ENCODE measurements at places on chromosomes 5 and 9. TPM values are rescaled to one million over a fixed set of nuclear protein-coding genes. Genes with fewer than 3 reads are reported as not detected.

DNA sequence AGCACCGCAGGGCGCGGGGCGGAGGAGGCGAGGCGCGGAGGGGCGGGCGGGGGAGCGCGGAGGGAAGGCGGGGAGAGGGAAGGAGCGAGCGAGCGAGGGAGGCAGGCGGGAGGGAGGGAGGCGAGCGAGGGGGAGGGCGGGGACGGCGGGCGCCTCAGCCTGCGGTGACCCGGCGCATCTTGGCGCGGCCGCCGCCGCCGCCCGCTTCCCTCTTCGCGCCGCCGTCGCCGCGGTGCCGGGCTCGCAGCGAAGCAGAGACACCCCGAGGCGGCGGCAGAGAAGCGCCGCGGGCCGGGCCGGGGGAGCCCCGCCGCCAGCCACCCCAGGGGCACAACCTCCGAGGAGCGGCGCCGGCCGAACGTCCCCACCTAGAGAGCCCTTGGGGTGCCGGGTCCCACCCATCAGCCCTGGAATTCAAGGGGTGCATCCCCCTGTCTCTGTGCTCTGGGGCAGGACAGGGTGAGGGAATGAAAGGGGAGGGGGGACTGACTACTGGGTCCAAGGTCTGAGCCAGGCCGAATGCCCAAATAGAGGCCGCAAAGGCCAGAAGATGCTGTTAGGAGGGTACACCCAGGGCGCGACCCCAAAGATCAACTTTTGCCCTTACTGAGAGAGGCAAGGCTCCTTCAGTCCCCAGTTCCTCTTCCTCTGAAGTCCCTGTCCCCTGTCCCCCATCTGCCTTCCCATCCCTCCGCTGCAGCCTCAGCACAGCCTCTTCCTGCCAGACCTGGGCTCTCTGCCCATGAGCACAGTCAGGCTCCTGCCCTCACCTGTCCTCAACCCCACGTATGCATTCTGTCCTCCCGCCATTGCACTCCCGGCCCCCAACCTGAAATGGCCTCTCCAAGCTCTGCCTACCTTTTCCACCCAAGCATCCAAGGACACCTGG is at the start of gene ADAMTS2:
Gene ADAMTS2, minus strand, starts transcription at position 29 of the 889 bp plus-strand sequence. CDS start 133 bp downstream, outside the sequence.
- no peak for DNase-seq

DNA sequence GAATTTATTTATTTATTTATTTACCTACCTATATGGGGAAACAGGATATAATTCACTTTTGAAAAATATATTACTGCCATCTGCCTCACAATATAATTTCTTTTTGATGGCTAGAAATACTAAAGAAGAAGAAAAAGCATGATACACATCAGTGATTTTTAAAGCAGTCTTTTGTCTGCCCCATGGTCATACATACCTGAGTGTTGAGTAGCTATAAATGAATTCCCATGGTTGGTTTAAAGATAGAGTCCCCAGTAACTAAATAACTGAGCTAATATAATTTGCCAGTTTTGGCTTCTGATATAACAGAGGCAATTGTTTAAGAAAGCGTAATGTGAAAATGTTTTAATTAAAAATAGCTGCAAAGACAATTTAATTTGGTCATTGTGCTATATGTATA is 447.8 kb downstream of the PDE4D start:
- no peak for DNase-seq

The CCIN gene
- total RNA-seq = not detected

GRCh38 chr9:131098391-131099101 is 2.2 kb downstream of the AIF1L start:
- no peak for DNase-seq

The SREK1 gene
- 123 TPM for total RNA-seq

DNA sequence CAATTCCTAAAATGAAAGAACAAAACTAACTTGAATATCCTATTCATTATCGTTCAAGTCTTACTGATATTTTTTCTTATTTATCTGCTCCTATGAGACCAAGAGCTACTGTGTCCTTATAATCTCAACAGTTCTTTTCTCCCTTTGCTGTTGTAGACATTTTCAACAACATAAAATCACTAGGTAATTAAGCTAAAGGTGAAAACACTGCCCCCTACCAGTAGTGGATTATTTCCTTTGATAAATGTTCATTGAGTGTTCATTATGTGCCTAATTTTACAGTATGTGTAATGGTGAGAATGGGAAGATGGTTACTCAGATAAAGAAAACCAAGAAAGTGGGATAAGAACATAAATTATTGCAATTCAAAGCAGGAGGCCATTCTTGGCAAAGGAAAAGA is 41.4 kb upstream of the PAPPA start:
- no peak for DNase-seq

The GTF2H2 gene
- 49.1 TPM for total RNA-seq

The KCNIP1 gene
- 18.2 TPM for total RNA-seq

The FBXO4 gene
- total RNA-seq = 5.1 TPM

The PCDHB4 gene
- total RNA-seq = 4.4 TPM

- no peak for DNase-seq
Measured at GRCh38 chr5:94024620-94025019, 283.2 kb upstream of the POU5F2 start.

The GMCL2 gene
- total RNA-seq = not detected

The SPATA31C1 gene
- not detected for total RNA-seq

GRCh38 chr5:117054911-117055310 is 480.3 kb upstream of the SEMA6A start:
- no peak for DNase-seq

- no peak for DNase-seq
Measured at GRCh38 chr9:95103281-95103771, 214.2 kb downstream of the FANCC start.

DNA sequence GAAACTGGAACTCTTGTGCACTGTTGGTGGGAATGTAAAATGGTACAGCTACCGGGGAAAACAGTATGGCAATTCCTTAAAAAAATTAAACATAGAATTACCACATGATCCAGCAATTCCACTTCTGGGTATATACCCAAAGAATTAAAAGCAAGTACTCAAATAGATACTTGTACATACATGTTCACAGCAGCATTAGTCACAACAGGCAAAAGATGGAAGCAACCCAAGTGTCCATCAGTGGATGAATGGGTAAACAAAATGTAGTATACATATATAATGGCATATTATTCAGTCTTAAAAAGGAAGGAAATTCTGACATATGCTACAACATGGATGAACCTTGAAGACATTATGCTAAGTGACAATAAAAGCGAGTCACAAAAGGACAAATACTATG is 7.4 kb upstream of the SLC22A5 start:
- DNase-seq = no peak

The TMOD1 gene
- total RNA-seq = 10.1 TPM

GRCh38 chr9:131043087-131043486 is 34.1 kb downstream of the LAMC3 start:
- DNase-seq = no peak

DNA sequence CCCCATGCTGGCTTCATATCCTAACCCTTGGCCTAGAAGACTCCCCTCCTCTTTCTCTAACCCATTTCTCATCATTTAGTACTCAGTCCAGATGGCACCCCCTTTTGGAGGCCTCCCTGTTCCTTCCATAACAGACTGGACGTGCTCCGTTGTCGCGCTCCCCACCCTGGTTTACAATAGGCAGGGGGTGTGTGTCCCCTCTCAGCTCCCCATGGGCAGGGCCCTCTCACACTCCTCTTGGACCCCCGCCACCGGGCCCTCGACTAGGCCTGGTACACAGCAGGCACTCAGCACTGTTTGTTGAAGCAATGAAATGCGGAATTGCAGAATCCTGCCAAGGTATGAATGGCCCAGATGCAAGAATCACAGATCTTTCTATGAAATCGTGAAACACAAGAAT is 227.4 kb downstream of the FSTL4 start:
- no peak for DNase-seq

- no peak for DNase-seq
Measured at GRCh38 chr9:121825031-121825691, 173.7 kb downstream of the DAB2IP start.

The TUSC1 gene
- total RNA-seq = 0.53 TPM

GRCh38 chr5:10195301-10195700 is 54.4 kb downstream of the ATPSCKMT start:
- DNase-seq = no peak

The RNF183 gene
- total RNA-seq = 0.44 TPM

The SLC6A19 gene
- 2.6 TPM for total RNA-seq

GRCh38 chr9:134225186-134225585 is 60.8 kb upstream of the RNU6ATAC start:
- DNase-seq = no peak

The UBE2QL1 gene
- total RNA-seq = 2.5 TPM

The PHF24 gene
- total RNA-seq = 0.29 TPM

The GRIA1 gene
- total RNA-seq = not detected

DNA sequence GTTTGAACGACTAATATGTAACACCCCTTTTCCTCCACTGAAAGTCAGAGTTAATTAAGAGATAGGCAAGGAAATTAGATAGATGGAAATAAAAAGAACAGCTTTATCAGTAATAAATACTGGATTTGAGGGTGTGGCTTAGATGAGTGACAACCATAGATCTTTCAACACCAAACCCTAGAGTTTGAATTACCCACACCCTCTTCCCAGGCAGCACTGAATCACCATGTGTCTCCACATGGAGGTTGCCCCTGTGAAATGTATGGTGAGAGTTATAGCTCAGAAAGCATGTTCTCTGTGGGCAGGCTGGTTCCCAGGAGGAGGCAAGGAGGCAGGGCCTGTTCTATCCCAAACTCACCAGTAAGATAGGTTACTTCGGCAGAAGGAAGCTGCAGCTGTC is 69.7 kb downstream of the TMEM174 start:
- DNase-seq = no peak

GRCh38 chr5:178392931-178393394 is 160.4 kb upstream of the PHYKPL start:
- DNase-seq = no peak

GRCh38 chr5:34849253-34849652 is 10.3 kb downstream of the TTC23L start:
- no peak for DNase-seq

DNA sequence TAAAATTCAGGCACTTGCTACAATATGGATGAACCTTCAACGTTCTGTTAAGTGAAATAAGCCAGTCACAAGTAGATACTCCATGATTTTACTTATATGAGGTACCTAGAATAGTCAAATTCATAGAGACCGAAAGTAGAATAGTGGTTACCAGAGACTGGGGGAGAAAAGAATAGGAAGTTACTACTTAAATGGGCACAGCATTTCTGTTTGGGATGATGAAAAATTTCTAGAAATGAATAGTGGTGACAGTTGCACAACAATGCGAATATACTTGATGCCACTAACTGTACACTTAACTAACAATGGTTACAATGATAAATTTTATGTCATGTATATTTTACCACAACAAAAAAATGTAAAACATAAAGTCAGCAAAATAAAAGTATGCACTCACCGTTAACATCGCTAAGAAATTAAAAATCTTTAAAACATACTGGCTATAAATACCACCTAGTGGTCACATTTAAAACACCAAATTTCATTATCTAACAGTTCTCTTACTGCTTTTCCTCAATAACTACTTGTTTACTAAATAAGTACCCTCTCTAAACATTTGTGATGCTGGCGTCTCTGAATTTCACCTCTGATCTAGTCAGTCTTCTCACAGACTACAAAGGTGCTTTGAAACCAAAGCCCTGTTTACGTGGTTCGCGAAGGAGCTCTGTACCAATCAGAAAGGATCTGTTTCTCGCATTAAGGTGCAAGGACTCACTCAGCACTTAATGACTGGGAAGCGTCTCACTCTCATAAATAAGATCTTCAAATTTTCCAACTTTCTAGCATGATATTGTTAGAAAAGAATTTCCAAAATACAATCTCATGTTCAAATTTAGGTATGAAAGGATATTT is 22.7 kb downstream of the KIF3A start:
- no peak for DNase-seq

DNA sequence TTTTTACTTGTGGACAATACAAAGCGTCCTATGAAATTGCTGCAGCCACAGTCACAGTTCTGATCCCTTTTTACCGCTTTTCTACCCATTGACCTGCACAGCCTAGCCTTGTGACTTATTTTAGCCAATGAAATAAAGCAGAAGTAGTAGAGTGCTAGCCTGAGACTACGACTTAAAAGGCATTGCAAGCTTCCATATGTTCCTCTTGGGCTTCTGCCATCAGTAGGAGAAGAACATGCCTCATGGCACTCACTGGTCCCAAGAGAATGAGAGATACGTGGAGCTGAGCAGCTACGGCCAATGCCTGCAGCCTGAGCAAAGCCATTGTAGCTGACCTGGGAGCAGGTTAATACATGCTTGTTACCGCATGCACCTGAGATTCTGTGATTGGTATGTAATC is 416.6 kb upstream of the CLINT1 start:
- no peak for DNase-seq

- no peak for DNase-seq
Measured at GRCh38 chr5:115979201-115980041, 17.1 kb downstream of the LVRN start.

The SLC36A3 gene
- not detected for total RNA-seq

DNA sequence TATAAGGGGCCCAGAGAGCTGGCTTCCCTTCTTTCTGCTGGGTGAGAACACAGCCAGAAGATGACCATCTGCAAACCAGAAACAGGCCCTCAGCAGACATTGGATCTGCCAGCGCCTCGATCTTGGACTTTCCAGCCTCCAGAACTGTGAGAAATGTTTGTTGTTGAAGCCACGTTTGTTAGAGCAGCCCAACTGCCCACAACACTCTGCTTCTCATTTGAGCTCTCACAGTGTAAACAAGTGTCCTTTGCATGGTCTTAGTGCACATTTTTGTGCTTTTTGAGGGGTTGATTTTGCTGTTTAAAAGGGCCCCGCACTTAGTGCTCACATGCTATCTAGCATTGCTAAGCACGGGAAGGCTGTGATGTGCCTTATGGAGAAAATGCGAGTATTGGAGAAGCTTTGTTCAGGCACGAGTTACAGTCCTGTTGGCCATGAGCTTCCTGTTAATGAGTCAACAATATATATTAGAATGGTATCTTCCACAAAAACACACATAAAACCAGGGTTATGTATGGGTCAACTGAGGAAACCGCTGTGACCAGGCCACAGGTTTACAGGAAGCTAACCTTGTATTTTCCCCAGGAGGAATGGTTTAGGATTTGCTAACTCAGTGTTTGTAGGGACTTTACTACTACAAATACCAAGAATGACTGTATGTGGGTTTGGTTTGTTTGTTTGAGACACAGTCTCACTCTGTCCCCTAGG is 11.9 kb downstream of the CMBL start:
- DNase-seq = no peak

DNA sequence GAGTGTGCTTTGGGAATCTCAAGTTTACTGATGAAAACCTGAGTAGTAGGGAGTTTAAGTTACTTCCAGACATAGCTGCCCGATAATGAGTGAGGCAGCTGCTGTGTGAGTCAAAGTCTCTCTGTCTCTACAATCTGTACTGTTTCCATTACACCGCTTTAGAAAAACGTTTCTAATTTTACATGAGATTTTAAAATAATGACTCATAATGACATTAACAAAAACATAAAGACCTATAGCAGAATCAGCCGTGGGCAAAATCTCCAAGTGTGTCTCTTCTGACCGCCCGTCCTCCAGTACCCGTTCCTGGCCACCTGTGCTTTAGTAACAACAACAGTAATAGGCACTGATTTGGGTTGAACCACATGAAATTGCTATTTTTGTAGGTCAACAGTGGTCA is 69.6 kb upstream of the PRRC1 start:
- no peak for DNase-seq

The GRAMD2B gene
- 32.1 TPM for total RNA-seq

The STKLD1 gene
- 3.8 TPM for total RNA-seq

GRCh38 chr5:171705830-171706468 is 79.7 kb upstream of the SMIM23 start:
- no peak for DNase-seq
